ENCODE measurements at places on chromosomes 3 and 15.

DNA sequence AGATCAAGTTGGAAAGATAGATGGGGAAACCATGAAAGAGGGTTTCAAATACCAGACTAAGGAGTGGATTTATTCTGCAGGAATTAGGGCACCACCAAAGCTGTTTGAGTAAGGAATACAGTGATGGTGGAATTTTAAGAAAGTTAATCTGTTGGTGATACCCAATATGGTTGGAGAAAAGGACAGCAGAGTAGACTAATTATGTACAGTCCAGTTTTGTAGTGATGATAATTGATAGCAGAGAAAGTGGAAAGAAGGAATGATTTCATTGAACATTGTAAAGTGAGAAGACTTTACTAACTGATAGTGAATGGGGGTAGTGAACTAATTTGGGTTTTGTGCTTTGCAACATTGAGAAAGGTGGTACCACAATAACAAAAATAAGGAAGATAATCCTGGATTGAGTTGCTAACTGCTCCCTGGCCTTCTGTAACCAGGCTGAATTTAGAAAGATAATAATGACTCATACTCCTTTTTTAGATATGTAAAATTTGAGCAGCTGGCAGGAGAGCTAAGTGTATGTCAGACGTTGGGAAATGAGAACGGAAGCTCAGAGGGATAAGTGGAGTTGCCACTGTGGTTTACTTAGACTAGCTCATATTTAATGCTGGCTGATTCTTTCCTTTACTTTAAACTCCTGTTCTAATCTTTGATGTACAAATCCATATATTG is 16.9 kb downstream of the TCAIM start:
- DNase-seq: no peak

DNA sequence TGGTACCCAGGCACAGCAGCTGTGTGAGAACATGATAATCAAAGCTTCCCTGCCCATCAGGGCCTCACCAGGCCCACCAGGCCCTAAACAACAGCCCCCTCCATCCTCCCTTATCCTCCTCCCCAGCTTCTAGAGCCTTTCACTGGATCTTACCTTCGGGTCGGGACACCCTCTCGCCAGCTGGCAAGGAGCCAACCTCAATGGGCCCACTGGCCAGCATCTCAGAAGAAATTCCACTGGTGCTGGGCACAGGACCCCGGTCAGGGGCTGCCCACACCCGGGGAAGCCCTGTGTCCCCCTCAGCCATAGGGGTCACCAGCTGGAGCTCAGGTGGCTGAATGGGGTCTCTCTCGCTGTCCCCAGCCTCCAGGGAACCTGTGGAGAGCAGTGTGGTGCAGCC is 6.8 kb upstream of the QARS1 start:
- no peak for DNase-seq

- peak; percentile 65 for DNase-seq
Observed at GRCh38 chr15:69058830-69059556, 44.5 kb downstream of the NOX5 start.

- DNase-seq: no peak
Observed at GRCh38 chr15:25652704-25653103, 210.4 kb downstream of the ATP10A start.

GRCh38 chr3:40655551-40655950 is 130.8 kb downstream of the ZNF621 start:
- no peak for DNase-seq

GRCh38 chr3:13494463-13495350 is 14.6 kb downstream of the HDAC11 start:
- no peak for DNase-seq

DNA sequence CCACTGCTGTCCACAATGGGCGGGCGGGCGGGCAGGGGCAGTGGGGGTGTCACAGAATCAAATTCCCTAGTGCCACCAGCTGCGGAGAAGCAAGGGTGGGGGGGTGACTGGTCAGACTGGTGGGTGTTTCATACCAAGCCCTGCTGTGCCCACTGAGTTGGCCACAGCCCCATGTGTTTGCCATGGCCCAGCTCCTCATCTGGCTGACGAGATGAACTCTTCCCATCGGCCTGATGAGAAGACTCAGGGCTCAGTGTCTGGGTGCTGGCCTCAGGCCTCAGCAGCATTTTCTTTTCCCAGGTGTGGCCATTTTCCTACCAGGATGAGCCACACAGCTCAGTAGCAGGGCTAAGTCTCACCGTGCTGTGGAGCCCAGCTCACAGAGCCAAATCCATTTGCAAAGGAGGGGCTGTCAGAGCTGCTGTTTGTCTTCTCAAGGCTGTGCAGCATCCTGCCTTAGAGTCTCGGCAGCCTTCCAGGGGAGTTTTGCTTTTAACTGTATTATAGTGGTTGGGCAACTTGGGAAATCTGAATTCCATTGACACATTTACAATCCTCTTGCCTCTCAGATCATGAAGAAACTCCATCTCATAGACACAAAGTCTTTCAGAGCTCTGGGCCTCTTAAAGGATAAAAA is 176.8 kb downstream of the ABHD5 start:
- no peak for DNase-seq

Data from activated T-cell treated with anti-CD3 and anti-CD28 coated beads for 1 hour (primary cell).